ENCODE measurements at places on chromosomes 12 and 14. TPM values are rescaled to one million over a fixed set of nuclear protein-coding genes. Genes with fewer than 3 reads are reported as not detected.

C14orf132 gene
- total RNA-seq, result 18.6 TPM

DACT1 gene
- total RNA-seq, result 26.9 TPM

ACVRL1 gene
- 114 TPM for total RNA-seq

VWF gene
- not detected for total RNA-seq

GLIPR1L1 gene
- total RNA-seq, result not detected

OR6C2 gene
- total RNA-seq, result not detected

SOAT2 gene
- total RNA-seq, result not detected

APOF gene
- not detected for total RNA-seq

RAD9B gene
- total RNA-seq, result 0.97 TPM

KRT1 gene
- not detected for total RNA-seq
